Liver (tissue), 10 donors: ENCODE measurements at places on chromosomes 11 and 22.
A peak's percentile ranks its signal among the peaks of the same experiment; 100 is the strongest.

DNA sequence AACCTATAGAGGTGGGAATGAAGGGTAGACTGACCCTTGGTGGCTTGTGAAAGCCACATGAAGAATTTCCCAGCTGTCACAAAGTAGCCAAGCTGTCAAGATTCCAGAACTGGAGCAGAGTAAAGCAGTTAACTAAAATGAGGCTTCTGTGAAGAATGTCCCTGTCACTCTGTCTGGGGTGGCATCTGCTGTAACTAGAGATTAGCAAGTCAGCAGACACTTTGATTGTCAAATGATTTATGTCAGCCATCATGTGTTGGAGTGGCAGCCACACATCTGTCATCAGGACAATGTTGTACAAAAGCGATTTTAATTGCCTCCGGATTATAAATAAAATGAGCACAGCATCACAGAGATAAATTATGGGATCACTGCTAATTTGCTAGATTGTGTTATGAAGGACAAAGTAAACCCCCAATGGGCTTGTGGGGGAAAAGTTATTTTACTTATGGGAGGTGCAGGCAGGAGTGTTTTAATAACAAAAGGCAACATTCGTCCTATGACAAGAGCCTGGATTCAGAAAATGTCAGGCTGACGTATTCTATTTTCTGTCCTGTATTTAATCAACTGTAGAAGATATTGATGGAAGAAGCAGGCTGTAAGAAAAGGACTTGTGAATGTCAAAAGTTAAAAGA is 270.9 kb downstream of the FAM181B start:
- DNase-seq = no peak

DNA sequence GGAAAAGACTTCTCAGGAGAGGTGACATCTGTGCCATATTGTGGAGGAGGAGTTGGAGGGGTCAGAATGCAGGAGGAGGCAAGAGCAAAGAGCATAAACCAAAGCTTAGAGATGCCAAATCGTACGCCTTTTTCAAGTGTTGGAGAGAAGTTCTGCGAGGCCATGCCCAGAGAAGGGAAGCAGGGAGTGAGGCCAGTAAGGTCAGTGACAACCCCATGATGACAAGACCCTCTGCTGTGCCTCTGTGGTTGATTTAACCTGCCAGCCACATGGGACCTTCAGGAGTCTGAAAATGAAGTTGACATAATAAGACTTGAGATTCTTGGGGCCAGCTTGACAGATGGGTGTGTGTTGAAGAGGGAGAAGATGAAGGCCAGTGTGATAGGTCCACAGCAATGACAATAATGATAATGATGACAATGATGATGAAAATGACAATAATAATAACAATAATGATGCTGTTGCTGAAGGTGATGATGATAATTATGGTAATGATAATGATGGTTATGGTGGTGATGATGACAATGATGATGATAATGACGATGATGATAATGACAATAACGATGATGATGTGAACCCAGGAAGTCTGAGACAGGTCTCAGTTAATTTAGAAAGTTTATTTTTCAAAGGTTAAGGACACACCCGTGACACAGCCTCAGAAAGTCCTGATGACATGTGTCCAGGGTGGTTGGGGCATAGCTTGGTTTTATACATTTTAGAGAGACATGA is 152.6 kb upstream of the B3GAT1 start:
- DNase-seq = peak; percentile 13

- DNase-seq = no peak
Observed at GRCh38 chr11:8202516-8203413, 33.9 kb upstream of the RIC3 start.

DNA sequence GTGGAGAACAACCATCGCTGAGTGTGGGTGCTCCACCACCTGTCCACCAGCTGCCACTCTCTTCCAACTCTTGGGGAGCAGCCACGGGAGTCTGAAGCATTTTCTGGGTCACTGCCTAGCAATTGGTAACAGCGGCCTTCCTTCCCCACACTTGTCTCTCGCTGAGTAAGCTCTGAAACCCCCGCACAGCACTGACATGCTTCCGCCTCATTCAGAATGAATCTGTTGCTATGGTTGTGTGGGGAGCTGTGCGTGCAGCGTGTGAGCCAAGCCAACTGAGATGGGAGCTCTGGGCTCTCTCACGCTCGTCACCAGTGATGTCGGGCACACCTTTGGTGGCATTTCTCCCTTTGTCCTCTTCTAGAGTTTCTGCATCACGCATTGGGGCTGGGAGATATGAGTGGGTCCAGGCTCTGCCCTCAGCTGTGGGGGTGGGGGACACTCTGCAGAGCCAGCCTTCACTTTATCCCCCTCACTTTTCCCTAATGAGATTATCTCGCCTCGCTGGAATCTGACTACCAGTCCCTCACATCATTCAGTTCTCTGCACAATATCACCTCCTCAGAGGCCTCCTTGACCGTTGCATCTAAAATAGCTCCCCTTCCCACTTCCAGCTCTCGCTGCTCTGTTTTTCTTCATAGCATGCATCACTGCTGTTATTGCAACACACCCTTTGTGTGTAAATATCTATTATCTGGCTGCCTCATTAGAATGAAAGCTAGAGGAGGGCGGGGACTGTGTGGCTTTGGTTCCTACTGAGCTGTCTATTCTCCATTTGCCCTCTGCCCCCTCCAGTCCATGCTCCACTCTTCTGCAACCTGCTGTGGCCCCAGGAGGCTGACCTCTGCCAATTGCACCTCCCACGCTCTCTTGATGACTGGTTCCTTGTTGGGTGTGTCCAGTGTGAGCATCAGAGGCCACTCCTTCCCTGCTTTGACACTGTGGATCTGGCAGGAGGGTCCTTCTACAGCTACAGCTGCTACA is 569.9 kb upstream of the CADM1 start:
- DNase-seq = no peak

DNA sequence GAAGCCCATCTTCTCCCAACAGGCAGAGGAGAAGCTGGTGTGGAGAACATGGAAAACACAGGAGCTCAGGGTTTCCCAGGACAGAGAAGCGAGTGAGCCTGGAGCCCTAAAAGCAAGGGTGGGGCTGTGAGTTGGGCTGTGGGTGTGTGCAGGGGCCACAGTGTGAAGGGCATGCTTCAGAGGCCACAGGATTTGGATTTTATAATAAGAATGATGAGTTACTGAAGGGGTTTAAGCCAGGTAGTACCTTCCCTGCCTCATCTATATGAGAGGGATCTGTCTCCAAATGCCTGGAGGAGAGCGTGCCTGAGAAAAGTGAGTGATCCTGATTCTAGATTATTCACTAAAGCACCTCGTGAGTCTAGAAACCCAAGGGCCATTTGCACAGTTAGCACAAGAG is 106.8 kb downstream of the VPREB1 start:
- no peak for DNase-seq

GRCh38 chr22:34950489-34950888 is 115.5 kb upstream of the ISX start:
- DNase-seq = no peak
